WTC11 (cell line): ENCODE measurements at places on chromosomes 4 and X. TPM values are rescaled to one million over a fixed set of nuclear protein-coding genes. Genes with fewer than 3 reads are reported as not detected.

DNA sequence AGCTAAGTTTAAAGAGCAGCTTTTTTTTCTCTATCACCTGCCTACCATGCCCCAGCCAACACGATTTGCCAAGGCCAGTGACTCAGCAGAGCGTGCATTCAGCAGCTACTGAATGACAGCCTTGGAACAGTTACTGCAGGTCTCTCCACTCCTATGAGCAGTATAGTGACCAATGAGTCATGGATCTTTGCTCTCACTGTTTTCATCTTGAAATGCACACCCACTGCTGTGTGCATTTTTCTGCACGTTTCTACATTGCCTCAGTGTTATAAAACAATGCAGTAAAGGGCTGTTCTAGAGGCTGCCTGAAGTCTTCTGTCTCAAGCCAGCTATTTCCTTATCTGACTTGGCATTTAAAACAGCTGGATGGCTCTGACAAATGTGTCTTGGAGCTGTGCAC lies 66.0 kb upstream of the C4orf54 start:
- peaks cover 32% of the 10 kb centered on the region for H3K4me1 ChIP-seq
- DNase-seq, result no peak
- H3K27ac ChIP-seq, result no peak overlapping the region
- H3K27me3 ChIP-seq, result no peaks in the 10 kb centered on the region

The ADGRG2 gene
- 6.0 to 8.2 TPM (median 6.1 TPM) in 3 replicates for total RNA-seq

The NEUROG2 gene
- 0.09 TPM in 2 of 3 replicates, not detected in the other for total RNA-seq

DNA sequence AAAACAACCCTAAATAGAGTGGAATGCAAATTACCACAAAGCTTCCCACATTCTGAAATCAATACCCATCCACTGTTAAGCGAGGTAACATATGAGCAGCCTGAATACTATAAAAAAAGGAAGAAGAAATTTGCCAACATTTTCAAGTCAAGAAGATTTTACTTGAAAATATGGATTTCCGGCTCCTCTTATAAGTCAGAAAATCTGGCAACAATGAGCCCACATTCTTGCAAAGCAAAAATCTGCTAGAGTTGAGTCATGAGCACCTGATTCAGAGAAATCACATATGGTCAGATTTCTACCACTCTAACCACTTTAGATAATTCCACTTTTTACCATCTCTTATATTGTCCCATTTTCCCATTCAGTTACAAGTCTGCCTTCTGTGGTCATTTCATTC lies 395.7 kb downstream of the DTHD1 start:
- no peaks in the 10 kb centered on the region for H3K36me3 ChIP-seq
- no peak overlapping the region for H3K27ac ChIP-seq
- no peak overlapping the region for H3K4me3 ChIP-seq
- peaks cover 16% of the 10 kb centered on the region for H3K4me1 ChIP-seq

DNA sequence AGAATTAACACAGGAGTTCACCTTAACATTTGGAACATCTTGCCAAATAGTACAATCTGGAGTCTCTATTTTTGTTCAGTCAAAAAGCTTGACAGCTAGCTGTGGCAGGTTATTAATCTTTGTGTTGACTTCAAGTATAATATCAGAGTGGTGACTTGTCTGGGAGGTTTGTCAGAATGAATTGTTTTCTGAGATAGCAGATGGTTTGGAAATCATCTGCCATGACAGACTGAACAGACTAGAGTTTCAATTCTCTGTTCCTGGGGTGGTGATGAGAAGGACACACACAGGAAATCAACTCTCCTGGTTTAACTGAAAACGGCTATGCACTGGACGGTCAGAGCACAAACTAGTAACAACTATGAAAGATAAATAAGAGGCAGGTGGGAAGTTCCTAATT lies 203.3 kb upstream of the EMCN start:
- no peak overlapping the region for H3K27ac ChIP-seq
- no peak for DNase-seq
- H3K4me3 ChIP-seq, result no peak overlapping the region
- no peaks in the 10 kb centered on the region for H3K27me3 ChIP-seq

DNA sequence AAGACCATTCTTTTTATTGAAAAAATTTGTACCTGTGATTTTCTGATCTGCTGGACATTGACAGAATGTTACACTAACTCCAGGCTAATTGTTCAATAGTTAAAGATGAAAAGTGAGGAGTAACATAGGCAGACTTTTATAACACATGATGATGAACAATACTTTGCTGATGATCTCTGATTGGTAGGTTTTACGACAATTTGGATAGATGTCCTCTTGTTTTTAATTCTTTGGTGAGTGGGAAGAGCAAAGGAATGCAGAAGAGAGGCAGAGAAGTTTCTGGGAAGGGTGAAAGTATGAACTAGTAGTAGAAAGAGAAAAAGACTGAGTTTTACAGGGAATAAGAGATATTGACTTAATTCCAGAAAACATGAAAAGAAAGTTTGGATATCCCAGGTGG lies 267.3 kb upstream of the HAND2 start:
- H3K4me1 ChIP-seq, result peaks cover 10% of the 10 kb centered on the region
- H3K27me3 ChIP-seq, result no peaks in the 10 kb centered on the region
- no peak overlapping the region for H3K4me3 ChIP-seq
- DNase-seq, result no peak
- no peak overlapping the region for H3K27ac ChIP-seq

GRCh38 chr4:15654593-15655222 lies 449 bp downstream of the FBXL5 start:
- peaks cover 44% of the 10 kb centered on the region for H3K4me1 ChIP-seq
- peak overlapping the region; percentile 78 for H3K27ac ChIP-seq

The SYNPO2 gene
- 1.5 to 1.9 TPM (median 1.6 TPM) in 3 replicates for total RNA-seq

The GATA1 gene
- 0.25 to 0.27 TPM (median 0.26 TPM) in 3 replicates for total RNA-seq

DNA sequence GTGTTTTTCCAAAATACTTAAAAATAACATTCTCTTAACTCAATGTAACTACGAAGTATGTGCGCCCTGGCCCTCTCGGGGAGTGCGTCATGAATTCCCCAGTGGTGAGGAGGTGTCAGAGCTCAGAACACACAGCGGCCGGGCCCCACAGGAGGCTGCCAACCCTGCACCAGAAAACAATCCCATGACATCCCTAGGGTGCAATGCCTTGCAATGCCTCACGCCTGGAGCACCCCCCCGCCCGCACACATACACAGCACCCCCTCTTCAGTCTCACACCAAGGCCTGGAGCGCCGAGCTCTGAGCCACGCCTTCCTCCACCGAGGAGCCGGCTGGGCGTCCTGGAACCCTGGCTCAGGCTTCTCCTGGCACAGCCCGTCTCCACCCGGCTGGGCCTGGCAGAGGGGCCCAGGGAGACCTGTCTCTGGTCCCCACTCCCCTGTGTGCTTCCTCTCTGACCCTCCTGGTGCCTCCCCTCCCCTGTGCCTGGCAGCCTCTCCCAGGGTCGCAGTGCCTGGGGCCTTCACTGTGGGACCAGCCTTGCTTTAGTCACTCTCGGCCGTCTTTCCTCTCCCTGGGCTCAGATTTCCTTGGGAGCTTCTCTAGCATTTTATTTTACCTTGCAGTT lies 108.2 kb upstream of the ADRA2C start:
- H3K27me3 ChIP-seq, result no peaks in the 10 kb centered on the region
- no peaks in the 10 kb centered on the region for H3K36me3 ChIP-seq
- DNase-seq, result no peak
- H3K27ac ChIP-seq, result no peak overlapping the region
- no peak overlapping the region for H3K4me3 ChIP-seq

The C4orf51 gene
- 7.8 to 15.4 TPM (median 8.6 TPM) in 3 replicates for total RNA-seq

The WDR17 gene
- 4.4 to 4.9 TPM (median 4.6 TPM) in 3 replicates for total RNA-seq

- H3K27me3 ChIP-seq, result no peaks in the 10 kb centered on the region
- no peak for DNase-seq
- peaks cover 75% of the 10 kb centered on the region for H3K4me1 ChIP-seq
- H3K27ac ChIP-seq, result peak overlapping the region; percentile 4; the same call in 1 of the 2 replicates
- H3K36me3 ChIP-seq, result peaks cover 8% of the 10 kb centered on the region
Measured at GRCh38 chr4:173214661-173215060, 46.0 kb downstream of the GALNT7 start.

The HELT gene
- 0.28 TPM in 1 of 3 replicates, not detected in the others for total RNA-seq

GRCh38 chr4:159292137-159292896 lies 189.4 kb downstream of the RAPGEF2 start:
- H3K27me3 ChIP-seq, result no peaks in the 10 kb centered on the region
- DNase-seq, result peak; percentile 18
- H3K4me1 ChIP-seq, result peaks cover 21% of the 10 kb centered on the region
- no peaks in the 10 kb centered on the region for H3K36me3 ChIP-seq
- H3K27ac ChIP-seq, result peak overlapping the region; percentile 6; the same call in 1 of the 2 replicates
- no peak overlapping the region for H3K4me3 ChIP-seq

GRCh38 chr4:99264927-99265326 lies 25.9 kb downstream of the ADH1A start:
- no peak overlapping the region for H3K4me3 ChIP-seq
- no peaks in the 10 kb centered on the region for H3K4me1 ChIP-seq
- H3K36me3 ChIP-seq, result peaks cover 4% of the 10 kb centered on the region
- H3K27me3 ChIP-seq, result no peaks in the 10 kb centered on the region
- H3K27ac ChIP-seq, result no peak overlapping the region

The TMSB15A gene
- total RNA-seq, result 30.3 to 56.0 TPM (median 49.4 TPM) in 3 replicates

The CAMK2D gene
- total RNA-seq, result 15.8 to 17.7 TPM (median 16.5 TPM) in 3 replicates

The FAM53A gene
- total RNA-seq, result 2.9 to 5.2 TPM (median 5.1 TPM) in 3 replicates

DNA sequence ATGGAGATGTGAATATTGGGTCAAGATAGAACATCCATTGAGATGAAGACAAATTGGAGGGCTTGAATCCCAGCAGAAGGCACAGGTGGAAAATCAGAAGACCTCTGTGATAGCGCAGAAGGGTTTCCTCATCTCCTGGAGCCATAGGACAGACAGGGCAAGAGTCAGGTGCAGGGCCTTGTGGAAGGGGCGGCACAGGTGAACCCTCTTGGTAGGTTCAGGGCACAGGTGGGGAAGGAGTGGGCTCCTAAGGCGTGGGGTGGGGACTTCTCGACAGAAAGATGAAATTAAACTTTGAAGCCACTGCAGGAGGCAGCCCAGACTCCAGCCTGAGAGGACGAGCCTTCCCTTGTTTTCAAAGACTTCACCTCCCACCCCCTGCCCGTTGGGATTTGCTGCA lies 9.3 kb upstream of the RGS12 start:
- DNase-seq, result no peak
- H3K4me3 ChIP-seq, result no peak overlapping the region
- H3K27ac ChIP-seq, result no peak overlapping the region

GRCh38 chr4:122914292-122914904 lies 8.0 kb downstream of the NUDT6 start:
- no peak overlapping the region for H3K4me3 ChIP-seq
- no peak overlapping the region for H3K27ac ChIP-seq
- no peaks in the 10 kb centered on the region for H3K4me1 ChIP-seq
- no peak for DNase-seq
- no peaks in the 10 kb centered on the region for H3K27me3 ChIP-seq

GRCh38 chr4:32840461-32841189 lies 2120.5 kb downstream of the PCDH7 start:
- DNase-seq, result no peak
- no peaks in the 10 kb centered on the region for H3K4me1 ChIP-seq
- no peak overlapping the region for H3K4me3 ChIP-seq

GRCh38 chrX:74293343-74293946 lies 10.5 kb upstream of the ZCCHC13 start:
- H3K27me3 ChIP-seq, result no peaks in the 10 kb centered on the region
- H3K4me1 ChIP-seq, result peaks cover 13% of the 10 kb centered on the region
- peak; percentile 47 for DNase-seq
- peak overlapping the region; percentile 98 for H3K4me3 ChIP-seq
